Suprapubic skin (tissue), 4 donors: ENCODE measurements at places on chromosomes 1 and 21.

- no peak for DNase-seq
Observed at GRCh38 chr1:196302981-196303380, 305.3 kb downstream of the KCNT2 start.

DNA sequence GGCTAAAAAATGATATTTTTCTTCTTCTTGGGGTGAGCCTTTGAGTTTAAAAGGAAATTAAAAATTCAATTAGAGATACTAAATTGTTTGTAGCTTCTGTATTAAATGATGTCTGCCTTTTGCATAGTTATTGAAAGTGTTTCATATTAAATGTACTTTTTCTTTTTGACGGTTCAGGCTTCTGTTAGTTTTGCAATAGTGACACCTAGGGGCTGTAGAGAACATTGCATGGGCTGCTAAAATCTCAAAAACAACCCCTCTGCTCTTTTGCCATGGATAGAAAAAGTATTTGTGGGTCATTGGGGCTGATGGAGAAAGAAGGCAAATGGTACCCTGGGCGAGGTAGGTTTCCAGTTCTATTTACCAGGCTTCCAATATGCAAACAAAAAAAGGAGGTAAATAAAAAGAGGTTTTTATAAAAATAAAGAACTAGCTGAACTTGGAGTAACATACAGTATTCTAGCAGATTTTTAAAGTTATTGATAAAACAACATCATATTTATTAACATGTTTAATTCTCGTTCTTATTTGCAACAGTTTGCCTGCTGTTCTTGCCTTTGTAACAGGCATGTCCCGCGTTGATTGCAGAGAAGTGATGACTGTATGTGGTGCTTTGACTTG is 115.4 kb upstream of the HOOK1 start:
- no peak for DNase-seq

GRCh38 chr1:97905141-97905940 is 15.5 kb downstream of the DPYD start:
- DNase-seq = no peak

DNA sequence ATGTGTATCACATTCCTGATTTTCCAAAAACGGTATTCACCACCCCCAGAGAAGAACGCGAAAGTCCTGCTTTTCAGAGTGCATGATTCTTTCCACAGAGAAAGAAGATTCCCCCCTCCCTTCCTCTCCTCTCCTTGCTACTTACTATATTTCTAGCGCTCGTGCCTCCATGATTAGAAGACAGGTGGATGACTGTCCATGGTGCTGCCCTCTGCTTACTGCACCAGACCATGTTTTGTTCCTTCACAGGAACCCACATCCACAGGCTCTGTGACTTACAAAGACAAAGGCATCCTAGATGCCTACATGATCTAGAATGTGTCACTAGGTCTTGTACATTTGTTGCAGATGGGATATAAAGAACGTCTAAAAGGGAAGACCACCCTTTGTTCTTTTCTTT is 49.1 kb upstream of the ZNF648 start:
- DNase-seq = no peak

- DNase-seq = no peak
Observed at GRCh38 chr21:34603710-34604057, 11.2 kb downstream of the RCAN1 start.

DNA sequence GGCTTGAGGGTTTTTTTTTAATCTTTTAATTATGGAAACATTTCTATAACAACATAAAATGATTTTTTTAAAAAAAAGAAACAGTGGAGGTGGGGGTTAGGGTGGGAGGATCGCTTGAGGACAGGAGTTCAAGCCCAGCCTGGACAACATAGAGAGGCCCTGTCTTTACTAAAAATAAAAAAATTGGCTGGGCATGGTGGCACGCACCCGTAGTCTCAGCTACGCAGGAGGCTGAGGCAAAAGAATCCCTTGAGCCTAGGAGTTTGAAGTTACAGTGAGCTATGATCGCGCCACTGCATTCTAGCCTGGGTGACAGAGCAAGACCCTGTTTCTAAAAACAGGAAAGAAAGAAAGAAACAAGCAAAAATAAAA is 32.2 kb upstream of the RNF11 start:
- DNase-seq = no peak

DNA sequence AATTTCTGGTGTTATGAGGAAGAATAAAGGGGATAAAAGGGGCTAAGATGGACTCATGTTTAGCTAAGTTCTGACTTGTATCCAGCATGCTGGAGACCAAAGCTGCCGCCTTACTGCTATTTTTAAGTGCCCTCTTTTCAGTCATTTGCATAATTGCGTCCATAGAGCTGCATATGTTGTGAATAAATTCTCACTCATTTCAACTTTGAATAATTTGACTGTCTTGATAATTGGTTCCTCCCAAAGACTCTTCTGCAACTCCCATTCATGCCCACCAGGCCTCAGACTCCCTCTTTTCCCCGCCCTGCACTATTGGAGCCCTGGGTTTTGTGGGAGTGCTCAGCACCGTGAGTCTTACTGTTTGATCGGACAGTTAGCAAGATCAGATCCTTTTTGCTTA is 45.0 kb downstream of the KIAA0040 start:
- DNase-seq = no peak

DNA sequence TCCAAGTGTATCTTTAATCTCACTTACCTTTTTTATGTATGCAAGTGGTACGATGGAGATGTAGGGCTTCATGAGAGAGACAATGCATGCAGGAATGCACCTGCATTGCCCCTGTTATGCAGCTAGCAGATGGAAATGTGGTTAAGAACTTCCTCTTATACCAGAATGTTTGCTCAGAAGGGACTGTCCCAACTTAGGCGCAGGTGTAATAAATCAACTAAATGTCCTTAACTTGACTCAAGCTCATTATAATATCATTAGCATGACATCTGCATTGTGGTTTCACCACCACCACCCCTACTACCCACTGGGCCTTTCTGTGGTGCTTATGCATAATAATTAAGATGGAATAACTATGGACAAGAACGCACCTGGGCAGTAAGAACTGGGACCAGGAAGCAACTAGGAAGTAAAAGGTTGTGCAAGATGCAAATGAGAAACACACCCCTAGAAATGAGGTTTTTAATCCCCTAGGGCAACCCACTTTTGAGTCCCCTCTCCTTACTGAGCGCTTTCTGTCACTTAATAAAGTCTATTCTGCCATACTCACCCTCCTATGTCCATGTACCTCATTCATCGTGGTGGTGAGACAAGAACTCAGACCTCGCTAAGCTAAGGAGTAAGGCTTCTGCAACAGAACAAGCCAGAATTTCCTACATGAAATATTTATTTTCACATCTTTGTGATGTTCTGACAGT is 1103.3 kb upstream of the B3GALT2 start:
- no peak for DNase-seq

DNA sequence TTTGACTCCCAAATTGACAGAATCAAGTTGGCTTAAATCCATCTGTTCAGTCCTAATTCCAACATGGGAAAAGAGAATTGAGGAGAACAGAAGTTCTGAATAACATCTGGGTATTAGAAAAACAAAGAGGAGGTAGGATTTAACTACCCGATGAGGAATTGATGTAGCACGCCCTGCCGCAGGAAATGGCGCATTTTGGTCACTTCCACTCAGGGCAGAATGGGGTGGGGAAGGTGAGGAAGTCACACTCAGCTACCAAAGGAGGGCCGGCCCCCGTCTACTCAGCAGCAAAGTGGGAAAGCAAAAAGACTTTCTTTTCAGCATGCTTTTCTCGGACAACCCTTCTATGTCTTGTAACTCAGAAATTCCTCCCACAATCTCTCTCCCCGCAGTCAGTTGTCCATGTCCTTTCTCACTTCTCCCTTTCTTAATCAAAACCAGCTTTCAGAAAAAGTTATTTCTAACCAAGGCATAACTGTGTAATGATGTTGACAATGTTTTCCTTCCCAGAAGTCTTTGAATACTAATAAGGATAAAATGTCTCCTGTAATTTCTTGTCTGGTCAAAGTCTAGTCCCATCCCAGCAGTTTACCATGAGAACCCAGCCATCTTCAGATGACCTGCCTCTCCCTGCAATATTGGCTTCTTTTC is 60.5 kb upstream of the SIPA1L2 start:
- DNase-seq = peak; percentile 68

GRCh38 chr1:167800251-167800650 is 78.5 kb downstream of the MPZL1 start:
- DNase-seq = no peak

DNA sequence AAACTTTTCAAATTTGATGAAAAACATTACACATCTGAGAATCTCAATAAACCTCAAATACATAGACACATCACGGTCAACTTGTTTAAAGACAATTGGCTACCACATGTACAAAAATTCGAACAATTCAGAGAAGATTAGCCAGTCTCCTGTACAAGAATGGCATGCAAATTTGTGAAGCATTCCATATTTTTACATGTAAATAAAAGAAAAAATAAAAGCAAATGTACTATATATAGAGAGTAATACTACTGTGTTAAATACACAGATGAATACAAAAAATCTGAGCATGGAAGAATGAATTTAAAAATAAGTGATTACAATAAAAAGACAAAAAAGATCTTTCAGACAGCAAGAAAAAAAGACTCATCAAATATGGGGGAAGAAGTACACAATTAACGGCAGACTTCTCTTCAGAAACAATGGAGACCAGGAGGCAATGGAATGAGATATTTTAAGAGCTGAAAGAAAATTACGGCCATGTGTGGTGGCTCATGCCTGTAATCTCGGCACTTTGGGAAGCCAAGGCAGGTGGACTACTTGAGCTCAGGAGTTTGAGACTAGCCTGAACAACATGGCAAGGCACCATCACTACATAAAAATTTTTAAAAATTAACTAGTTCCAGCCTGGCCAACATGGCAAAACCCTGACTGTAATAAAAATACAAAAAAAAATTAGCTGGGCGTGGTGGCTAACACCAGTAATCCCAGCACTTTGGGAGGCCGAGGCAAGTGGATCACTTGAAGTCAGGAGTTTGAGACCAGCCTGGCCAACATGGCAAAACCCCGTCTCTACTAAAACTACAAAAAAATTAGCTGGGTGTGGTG is 23.2 kb downstream of the HAX1 start:
- no peak for DNase-seq

GRCh38 chr21:15774590-15774989 is 44.8 kb downstream of the USP25 start:
- no peak for DNase-seq

DNA sequence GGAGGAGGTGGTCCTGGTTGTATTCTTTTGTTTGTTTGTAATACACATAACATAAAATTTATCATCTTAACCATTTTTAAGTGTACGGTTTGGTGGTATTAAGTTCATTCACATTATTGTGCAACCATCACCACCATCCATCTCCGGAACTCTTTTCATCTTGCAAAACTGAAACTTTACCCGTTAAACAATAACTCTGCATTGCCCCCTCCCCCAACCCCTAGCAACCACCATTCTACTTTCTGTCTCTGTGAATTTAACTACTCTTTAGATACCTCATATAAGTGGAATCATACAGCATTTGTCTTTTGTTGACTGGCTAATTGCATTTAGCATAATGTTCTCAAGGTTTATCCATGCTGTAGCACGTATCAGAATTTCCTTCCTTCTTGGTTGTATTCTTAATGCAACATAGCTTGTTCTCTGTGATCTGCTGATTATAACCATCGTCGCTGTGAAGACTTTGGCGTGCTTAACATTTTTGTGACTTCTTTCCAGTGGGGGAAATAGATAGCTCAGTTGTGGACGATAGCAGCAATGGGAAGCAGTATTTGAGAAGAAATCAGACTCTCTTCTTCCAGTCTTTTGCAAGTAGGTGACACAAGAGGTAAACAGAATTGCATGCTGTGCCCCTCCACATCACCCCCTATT is 117.5 kb upstream of the HOOK1 start:
- no peak for DNase-seq

DNA sequence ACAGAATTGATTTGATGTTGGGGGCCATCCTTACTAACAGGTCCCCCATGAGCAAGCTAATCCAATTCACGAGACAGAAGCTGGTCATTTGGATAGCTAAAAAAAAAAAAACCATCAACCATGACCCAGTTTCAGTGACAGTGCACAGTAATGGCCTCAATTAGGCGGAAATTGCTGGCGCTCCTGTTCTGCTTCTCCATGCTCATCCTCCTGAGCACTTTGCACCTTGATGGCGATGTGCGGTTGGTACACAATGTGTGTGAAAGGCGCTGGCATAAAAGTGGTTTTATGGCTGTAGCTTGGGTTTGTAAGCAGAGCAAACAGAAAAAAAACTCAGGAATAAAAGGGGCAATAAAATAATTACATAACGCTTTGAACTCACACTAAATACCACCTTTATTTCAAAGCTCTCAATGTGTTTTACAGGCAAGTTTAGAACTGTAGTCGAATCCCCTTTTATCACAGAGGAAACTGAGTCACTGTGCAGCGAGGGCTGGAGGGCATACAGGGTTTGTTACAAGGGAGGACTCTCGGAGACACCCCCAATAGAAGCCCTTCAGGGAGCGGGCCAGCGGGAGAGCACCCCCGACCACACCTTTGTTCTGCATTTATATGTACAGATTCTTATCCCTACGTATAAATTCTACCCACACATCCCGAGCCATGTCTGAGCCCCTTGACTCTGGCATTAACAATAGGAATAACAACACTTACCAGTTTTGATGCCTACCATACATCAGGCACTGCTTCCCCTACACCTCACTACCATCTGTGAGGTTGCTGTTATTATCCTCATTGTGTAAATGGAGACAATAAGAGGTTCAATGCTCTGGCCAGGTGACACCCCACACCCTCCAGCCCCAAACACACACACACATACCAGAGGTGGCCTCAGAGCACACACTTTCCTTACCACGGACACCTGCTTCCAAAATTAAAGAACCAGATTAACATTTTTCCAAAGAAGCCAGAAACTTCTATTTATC is 213.5 kb upstream of the IRF2BP2 start:
- no peak for DNase-seq

GRCh38 chr1:158819461-158820443 is 11.4 kb upstream of the MNDA start:
- DNase-seq = no peak

- no peak for DNase-seq
Observed at GRCh38 chr21:35145626-35146233, 96.6 kb upstream of the RUNX1 start.

DNA sequence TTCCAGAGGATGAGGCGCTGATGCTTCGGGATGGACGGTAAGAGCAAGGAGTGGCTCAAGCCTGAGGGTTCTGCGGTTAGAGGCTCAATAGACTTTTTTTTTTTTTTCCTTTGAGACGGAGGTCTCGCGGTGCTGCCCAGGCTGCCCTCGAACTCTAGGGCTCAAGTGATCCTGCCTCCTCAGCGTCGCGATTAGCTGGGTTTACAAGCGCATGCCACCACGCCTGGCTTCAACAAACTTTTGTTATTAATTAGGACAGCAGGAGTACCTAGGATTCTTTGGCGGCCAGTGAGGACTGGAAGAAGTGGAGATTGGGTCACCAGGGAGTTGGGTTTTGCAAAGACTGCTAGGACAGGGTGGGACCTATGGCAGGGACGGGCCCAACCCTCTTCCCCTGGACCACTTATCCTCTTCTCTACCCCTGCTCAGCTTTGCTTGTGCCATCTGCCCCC is 587 bp downstream of the SCNM1 start:
- no peak for DNase-seq

- no peak for DNase-seq
Observed at GRCh38 chr1:22259551-22260282, 116.8 kb upstream of the WNT4 start.

DNA sequence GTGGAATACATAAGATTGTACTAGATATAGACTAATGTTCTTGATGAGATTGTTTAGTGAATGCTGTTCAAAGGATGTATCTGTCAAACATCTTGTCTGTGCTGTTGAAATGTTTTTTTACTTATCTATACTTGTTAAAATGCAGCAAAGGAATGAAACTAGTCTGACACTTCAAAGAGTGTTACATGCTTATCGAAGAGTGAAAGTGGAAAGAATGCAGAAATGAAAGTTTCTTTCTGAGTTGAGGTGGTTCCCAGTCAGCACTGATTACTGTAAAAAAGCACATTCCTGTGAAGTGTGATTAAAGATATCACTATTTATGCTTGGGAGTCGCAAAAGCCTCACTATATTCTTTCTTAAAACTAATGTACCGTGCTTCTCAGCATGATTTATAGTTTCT is 1225.2 kb downstream of the NCAM2 start:
- DNase-seq = no peak
